ENCODE measurements at places on chromosomes 4 and X. TPM values are rescaled to one million over a fixed set of nuclear protein-coding genes. Genes with fewer than 3 reads are reported as not detected.
A peak's percentile ranks its signal among the peaks of the same experiment; 100 is the strongest.

GRCh38 chrX:45274576-45274975 is 73.9 kb upstream of the DIPK2B start:
- DNase-seq = no peak

DNA sequence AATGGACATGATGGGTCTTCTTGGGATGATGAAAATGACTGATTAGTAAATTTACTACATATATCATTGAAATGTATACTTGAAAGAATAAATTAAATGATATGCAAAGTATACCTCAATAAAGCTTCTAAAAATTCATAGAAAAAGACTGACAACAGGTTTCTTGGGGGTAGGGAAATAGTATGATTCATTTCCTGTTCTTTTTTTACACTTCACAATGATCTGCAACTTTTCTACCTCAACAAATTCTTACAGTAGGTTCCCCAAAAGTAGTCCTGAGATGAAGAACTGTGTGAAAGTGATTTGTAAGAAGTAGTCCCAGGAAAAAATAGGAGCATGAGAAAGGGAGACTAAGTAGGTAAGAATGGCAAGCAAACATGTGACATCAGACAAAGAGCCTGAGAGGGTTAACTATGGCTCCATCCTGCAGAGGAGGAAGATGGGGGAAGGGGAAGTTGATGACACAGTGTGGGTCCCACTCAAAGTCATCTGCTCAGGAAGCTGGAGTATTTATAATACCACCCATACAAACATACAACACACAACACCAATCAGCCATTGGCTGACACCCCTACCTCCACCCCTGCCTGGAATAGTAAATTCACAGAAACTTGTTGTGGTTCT is 73.9 kb downstream of the ARHGAP6 start:
- peak; percentile 52 for DNase-seq

- DNase-seq = no peak
Observed at GRCh38 chrX:140099221-140099620, 133.9 kb upstream of the CXorf66 start.

- DNase-seq = no peak
Observed at GRCh38 chr4:150234246-150234645, 156.0 kb downstream of the DCLK2 start.

The ZNF275 gene
- 20.1 TPM for total RNA-seq

DNA sequence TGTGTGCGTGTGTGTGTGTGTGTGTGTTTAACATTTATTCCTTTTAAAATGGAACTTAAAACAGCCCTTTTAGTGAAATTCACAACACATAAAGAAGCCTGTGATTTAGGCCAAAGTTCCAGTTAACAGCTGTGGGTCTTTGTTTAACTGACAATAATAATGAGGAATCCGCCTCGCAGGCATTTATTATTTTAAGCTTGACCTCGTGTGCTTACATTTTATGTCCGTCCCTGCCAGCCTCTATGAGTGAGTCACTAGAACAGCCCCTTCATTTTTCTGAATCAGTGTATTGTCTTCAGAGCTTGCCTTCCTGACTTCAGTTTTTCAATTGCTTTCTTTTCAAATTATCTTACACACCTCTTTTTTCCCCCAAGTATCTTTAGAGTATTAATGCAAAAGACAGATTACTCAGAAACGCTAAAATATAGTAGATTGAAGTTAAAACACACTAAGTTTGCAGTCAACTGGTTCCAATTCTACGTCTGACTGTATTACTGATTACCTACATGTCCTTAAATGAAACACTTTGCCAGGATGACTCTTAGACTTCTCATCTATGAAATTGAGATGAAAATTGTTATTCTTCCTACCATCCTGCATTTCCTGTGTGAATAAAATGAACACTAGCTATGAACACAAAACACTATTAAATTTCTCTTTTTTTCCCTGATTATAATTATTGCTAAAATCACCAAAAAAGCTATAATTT is 319.6 kb upstream of the HS3ST1 start:
- DNase-seq = no peak

DNA sequence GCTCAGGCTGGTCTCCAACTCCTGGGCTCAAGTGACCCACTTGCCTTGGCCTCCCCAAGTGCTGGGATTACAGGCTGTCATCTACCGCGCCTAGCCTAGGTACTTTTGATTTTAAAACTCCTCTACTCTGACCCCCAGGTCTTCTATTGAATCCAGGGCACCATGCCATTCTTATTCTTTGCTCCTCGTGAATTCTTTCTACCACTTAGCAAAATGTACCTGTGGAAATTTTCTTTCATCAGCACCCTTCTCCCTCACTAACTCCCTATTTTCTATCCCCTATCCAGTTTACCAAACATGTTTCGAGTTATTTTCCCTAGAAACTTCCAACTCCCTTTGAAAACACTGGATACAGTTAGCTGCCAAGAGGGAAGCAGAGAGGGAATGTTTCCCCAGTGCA is 60.0 kb upstream of the RAPGEF2 start:
- DNase-seq = no peak

DNA sequence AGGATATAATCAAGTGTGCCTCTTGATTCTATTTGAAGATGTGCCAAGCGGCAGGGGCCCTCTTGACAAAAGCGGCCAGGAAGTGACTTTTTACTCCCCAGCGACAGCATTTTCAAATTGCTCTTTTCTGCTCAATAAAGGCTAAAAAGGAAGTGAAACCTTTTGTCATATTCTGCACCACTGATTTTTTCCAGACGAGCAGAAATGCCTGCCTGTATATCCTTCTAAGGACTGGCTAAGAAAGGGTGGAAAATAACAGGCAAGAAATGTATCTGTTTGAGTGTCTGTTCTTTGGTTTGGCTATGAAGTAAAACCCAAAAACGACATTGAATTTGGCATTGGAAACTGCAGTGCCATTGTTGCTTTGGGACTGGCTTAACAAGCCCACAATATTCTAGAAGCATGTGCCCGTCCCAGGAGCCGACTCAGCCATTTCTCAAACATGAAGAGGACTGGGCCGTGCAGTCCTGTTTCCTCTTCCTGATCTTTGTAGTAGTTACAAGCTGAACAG is 25.4 kb downstream of the TMSB4X start:
- peak; percentile 78 for DNase-seq

GRCh38 chrX:8075636-8076035 is 95.4 kb downstream of the VCX2 start:
- DNase-seq = no peak

The USO1 gene
- 44.0 TPM for total RNA-seq

DNA sequence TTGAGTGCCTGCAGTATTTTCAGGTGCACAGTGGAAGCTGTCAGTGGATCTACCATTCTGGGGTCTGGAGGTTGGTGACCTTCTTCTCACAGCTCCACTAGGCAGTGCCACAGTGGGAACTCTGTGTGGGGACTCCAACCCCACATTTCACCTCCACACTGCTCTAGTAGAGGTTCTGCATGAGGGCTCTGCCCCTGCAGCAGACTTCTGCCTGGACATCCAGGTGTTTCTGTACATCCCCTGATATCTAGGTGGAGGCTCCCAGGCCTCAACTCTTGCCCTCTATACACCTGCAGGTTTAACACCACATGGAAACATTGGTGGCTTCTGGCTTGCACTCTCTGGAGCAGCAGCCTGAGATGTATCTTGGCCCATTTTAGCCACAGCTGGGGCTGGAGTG is 17.0 kb upstream of the NELFA start:
- no peak for DNase-seq

DNA sequence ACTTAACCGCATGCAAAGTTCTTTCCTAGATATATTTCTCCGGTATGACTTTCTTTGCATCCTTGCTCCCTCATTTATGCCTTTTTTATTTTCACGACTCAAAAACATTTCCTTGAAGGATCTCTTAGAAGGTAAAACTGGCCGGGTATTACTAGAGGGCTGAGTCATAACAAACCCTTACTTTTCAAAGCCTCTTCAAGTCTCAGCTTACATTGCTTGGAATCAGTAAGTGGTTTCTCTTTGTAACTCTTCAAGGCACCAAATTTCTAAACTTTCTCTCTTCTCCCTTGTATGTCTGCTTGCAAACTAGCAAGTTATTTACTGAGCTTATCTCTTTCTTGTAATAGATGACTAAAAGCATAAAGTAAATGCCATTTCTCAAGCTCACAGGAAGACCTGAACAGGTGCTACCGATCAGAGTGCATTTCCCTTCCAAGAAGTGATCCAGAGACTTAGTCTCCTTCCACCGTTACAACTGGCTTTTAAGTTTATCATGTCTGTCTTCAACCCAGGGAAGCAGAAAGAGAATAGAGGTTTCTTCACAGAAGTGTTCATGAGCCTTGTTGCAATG is 75.5 kb downstream of the ANXA10 start:
- no peak for DNase-seq

The ANOS1 gene
- not detected for total RNA-seq

DNA sequence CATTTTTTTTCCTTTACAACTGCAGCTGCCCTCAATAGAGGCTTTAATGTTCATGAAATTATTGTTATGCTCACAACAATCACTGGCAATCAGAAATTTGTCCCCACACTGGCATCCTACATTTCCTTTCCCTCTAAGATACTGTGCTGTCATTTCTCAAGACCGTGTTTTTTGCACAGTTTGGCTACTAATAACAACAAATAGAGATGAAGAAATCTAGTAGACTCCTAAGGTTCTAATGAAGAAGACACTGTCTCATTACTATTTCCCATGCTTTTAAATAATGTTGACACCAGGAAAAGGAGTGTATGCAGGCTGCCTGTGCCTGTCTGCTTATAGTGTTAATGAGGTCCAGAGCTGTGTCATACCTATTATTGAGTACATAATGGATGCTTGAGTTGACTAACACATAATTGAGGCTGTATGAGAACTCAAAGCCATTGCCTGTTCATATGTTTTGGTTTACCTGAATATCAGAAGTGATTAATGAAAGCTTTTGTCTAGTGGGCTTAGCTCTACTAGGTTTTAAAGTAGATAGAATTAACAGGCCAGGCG is 1.5 kb upstream of the EIF4E start:
- DNase-seq = no peak

DNA sequence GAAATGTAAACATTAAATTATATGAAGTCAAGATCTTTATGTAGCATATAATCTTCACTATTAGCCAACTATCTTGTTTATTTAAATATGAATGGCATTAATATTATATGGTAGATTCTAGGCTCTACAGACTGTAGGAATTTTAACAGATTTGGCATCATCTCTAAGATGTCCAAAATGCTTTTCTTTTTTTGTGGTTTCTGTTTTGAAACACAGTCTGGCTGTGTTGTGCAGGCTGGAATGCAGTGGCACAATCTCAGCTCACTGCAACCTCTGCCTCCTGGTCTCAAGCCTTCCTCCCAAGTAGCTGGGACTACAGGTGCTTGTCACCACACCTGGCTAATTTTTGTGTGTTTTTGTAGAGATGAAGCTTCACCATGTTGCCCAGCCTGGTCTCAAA is 76.2 kb downstream of the ELOVL6 start:
- no peak for DNase-seq

GRCh38 chrX:9627922-9628321 is 137.7 kb downstream of the GPR143 start:
- DNase-seq = no peak

DNA sequence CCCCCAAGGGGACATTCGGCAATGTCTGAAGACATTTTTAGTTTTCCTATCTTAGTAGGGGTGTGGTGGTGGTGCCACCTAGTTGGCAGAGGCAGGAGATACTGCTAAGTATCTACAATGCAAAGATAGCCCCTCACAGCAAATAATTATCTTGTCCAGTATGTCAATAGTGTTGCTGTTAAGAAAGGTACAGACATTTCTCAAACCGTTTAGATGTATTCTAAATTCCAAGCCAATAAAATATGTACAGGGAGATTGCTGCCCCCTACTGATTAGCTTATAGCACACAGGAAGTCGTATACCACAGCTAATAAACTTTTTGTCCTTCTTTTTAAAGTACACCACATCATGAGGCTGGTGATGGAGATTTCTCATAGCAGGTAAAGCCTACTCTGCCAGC is 260.5 kb downstream of the TMA16 start:
- DNase-seq = no peak

GRCh38 chr4:73161527-73162185 is 92.1 kb upstream of the COX18 start:
- DNase-seq = no peak

Measured in activated CD4-positive, alpha-beta T cell treated with anti-CD3 and anti-CD28 coated beads, Interleukin-2, amount 10 ng/mL, durations not matched to agents 24 days and 14 days (primary cell).